ENCODE measurements at places on chromosomes 16 and 17.
A peak's percentile ranks its signal among the peaks of the same experiment; 100 is the strongest.

DNA sequence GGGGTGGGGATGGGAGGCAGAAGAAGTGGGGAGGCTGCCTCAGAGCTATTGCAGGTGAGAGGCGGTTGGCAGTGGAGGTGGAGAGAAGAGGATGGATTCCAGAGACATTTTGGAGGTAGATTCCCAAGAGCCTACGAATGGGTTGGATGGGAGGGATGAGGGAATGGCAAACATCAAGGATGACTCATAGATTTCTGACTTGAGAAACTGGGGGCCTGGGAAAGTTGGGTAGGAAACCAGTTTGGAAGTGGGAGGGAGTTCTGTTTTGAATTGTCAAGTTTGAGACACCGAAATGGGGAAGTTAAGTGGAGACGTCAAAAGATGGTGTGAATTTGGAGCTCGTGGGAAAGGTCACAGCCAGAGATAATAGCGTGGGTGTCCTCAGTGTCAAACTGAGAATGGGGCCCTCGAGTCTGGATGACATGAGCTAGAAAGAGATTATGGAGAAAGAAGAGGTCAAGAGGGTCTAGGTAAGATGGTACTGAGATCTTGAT, 6.2 kb upstream of the CYLD start:
- no peak for DNase-seq

DNA sequence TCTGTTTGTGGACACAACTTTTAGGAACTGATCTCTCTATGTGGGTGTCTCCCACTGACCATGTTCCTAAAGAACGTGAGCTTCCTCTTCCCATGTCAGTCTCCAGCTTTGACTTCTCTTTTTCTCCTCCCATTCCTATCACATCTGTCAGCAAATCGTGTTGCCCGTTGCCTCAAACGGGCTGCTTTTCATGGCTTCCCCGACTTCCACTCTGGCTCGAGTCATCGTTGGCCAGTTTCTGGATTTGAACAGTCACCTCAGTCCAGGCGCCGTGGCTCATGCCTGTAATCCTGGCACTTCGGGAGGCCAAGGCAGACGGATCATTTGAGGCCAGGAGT, 5.4 kb downstream of the ABCC1 start:
- DNase-seq = no peak

GRCh38 chr17:35788477-35789368, 6.7 kb downstream of the MMP28 start:
- no peak for DNase-seq

GRCh38 chr16:61237884-61238485, 798.3 kb downstream of the CDH8 start:
- DNase-seq = no peak

- DNase-seq = no peak
These were observed 12.8 kb downstream of the SLC7A6OS start for GRCh38 chr16:68297908-68298307.

DNA sequence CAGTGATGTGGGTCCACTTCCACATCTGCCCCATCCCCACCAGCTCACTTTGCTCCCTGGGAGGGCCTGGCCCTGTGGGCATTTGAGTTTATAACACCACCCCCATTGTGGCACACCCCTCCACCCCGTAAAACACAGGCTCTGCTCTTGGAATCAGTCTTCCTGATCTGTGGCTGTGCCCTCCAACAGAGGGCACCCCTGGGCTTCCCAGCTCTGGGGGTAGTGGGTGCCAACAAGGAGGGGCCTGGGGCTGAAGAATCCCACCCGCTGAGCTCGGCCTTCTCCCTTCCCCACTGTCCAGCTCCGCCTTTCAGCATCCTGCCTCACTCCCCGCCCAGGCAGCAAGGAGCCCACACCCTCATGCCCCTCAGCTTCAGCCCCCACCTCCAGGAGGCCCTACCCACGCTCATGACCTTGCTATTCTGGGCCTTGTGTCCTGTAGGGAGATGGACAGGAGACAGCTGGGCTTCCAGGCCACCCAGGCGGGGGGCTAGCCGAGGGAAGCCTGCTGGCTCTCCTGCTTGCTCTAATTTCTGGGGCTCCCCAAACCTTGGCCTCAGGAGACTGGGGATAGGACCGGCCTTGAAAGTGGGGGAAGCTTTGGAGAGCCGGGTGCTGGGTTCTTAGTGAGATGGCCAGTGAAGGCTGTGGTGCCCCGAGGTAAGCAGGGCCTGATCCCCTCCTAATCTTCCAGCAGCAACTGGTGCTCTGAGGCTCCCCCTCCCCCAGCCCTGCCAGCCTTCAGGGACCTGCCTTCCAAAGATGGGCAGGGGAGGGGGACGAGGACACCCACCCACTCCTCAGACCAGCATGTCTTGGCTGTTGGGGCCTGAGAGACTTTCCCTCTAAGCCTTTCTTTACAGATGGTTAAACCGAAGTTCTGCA, 2.9 kb upstream of the ATP2A1 start:
- DNase-seq = no peak

DNA sequence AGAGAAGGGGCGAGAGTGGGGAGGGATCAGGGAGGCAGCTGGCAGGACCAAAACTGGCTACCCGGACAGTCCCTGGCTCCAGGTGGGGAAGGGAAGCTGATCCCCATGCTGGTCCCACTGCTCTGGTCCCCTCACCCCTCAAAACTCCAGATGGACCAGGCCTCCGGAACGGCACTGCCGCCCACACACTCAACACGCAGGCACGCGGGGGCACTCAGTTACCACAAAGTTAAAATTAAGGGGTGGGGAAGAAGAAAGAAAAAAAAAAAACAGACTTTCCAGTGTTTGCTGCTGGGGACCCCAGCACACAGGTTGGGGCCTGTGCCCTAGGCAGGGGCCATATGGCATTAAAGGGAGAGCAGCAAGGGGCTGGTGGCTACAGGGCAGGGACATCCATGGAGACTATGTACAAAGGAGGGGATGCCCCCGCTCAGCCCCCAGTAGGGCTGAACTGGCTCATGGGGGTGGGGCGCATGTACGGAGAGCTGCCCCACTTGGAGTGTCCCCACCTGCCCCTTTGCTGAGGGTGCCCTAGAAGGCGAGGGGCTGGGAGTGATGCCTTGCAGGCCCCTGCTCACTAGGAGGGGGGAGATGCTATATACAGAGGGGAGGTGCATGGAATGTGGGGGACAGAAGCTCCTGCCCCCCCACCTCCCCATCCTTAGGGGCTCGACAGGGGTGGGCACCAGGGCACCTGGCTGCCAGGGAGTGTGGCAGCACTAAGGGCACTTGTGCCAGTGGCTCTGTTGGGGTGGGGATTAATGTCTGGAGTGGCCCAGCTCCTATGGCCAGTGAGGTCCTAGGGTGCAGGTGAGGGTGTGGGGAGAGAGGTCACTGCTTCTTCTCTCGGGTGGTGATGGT, 5.6 kb downstream of the TP53I13 start:
- no peak for DNase-seq

- no peak for DNase-seq
These were observed 8.5 kb downstream of the SSTR5 start for GRCh38 chr16:1080801-1081733.

DNA sequence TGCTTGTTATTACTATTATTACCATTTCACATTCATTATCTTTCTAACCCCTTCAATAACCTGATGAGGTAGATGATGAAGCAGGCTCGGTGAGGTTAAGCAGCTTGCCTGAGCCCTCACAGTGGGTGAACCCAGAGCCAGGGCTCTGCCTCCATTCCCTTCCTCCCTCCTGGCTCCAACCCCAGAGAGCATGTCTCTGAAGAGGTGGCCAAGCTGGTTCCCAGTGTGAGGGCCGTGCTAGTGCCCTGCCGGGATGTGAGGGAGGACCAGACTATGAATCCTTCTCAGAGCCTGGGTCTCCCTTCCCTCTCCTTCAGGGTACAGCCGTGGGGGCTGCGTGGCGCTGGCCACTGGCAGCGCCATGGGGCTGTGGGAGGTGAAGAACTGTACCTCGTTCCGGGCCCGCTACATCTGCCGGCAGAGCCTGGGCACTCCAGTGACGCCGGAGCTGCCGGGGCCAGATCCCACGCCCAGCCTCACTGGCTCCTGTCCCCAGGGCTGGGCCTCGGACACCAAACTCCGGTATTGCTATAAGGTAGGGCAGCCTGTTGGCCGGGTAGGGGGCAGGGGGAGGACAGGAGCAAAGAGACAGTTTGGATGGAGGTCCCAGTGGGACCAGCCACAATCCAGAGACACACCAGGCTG, 49.6 kb downstream of the MRC2 start:
- no peak for DNase-seq

- DNase-seq = no peak
These were observed 15.2 kb downstream of the CASKIN1 start for GRCh38 chr16:2180962-2181923.

DNA sequence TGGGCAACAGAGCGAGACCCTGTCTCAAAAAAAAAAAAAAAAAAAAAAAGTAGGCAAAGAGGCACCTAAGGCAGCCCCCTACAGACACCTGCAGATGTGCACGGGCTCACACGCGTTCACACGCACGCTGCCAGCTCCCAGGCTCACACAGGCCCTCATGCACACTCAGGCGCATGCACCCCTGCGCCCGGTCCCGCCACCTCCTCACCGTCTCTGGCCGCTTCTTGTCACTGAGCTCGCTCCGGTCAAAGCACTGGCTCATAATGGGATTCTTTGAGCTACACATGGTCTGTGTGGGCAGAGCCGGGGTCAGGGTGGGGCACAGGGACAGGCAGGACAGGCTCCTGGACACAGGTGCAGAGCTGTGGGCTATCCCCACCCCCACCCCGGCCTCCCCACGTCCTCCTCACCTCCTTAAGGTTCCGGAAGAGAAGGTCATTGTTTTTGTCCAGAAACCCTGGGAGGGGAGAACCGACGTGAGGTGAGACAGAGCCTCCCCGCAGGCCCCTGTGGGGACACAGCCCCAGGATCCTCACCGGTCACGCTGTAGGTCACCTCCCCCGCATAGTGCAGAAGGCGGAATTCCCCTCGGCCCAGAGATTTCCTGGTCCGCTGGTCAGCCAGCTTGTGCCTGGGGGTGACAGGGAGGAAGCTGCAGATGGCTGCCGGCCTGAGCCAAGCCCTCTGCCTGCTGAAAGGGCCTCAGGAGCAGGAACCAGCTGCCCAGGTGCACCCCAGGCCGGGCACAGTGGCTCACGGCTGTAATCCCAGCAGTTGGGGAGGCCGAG, 17.9 kb downstream of the MYO1C start:
- DNase-seq = no peak

- no peak for DNase-seq
These were observed 74.2 kb downstream of the VPS53 start for GRCh38 chr17:640436-640835.

- no peak for DNase-seq
These were observed 68.1 kb downstream of the GNAO1 start for GRCh38 chr16:56259425-56259779.

DNA sequence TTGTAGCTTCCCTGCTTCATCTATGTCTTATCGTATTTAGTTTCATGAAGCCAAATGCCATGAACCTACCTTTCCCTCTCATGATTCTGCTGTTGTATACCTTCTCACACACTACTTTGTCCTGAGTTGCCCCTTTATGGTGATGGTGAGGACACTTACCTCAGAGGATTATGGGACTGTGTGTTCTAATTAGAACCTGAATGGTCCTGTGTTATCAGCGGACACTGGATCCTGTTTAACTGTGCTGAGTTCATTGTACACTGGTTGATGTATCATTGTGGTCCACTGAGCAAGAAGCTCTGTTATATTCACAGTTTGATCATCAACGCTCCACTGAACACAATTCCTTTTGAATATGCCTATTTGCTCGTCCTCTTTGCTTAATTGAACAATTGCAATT, 343.0 kb downstream of the RBFOX1 start:
- DNase-seq = no peak

DNA sequence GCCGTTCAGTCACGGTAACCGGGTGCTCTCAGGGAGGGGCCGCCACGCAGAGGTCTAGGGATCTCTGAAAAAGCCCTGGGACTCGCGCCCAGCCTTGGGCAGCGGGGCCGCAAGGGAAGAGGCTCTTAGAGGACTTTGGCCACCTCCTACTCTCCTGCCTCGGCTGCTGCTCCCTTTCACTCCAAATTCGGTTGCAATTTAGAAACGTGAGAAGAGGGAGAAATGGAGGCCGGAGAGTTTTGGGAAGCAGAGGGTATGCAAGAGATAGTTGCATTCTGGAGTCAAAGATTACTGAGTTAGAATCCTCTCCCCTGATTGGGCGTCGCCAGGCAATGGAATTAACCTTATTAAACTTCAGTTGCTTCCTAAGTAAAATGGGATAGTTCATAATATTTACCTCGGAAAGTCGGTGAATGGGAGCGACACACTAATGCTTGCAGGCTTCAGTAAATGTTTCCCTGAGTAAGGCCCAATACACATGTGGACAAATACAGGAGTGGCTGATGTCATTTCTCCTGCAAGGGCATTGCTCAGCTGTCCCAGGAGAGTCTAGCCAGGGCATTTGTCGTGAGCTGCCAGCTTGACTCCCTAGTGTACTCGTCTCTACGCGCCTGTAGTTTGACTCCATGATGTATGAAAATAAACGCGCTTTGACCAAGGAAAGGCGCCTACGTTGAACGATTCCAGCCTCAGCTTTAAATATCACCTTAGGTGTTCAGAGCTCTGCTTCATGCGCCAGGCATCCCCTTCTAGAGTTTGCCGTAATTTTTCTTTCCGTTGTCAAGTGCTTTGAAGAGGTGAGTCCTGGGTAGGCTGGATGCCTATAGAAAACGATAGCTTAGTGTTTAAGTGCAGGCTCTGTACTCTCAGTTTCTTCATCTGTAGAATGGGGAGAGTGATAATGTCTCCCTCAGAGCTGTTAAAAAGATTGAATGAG, 667 bp downstream of the OGFOD1 start:
- DNase-seq = no peak

DNA sequence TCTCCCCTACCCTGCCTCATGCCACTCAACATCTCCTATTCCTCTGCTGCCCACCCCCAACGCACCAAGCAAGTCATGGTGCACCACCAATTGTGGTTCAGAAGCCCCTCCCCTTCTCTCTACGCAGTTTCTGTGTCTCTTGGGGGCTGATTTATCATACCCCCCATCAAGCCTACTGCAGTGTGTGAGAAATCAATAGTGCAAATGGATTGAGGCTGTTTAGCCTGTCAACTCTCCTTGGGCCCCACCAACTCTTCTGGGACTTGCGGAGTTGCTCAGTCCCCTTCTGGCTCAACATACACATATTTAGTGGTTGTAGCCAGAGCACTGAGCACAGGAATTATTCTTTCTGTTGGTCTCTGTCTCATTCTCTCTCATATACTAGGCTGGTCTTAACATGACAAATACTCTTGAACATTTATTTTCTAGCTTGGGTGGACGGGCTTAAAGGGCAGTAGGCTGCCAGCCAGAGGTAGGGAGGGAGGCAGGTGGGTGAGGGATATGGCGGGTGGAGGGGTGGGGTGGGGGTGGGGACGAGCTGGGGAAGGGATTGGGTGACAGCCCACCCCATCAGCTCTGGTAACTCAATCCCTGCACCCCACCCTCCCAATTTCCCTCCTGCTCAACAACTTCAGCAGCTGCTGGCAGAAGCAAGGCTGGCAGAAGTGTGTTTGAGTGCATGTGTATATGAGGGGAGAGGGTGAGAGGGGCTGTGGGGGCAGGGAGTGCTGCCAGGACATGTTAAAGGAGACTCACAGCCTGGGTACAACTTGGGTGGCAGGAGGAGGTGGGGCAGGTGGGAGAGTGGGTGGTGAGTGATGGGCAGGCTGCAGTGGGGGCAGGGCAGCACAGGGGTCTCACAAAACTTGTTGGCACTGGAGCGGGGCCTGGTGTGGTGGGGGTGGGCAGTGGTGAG, 4.9 kb downstream of the RARA start:
- DNase-seq = peak; percentile 61

Measured in DMS 273 treated with DMSO at 0.1 percent for 48 hours (cell line).